ENCODE measurements at places on chromosomes 11 and 22.
A peak's percentile ranks its signal among the peaks of the same experiment; 100 is the strongest.

- no peak for DNase-seq
Measured at GRCh38 chr11:21949763-21950413, 243.0 kb upstream of the ANO5 start.

GRCh38 chr11:126502159-126502558 is 146.7 kb downstream of the ST3GAL4 start:
- DNase-seq, result no peak

DNA sequence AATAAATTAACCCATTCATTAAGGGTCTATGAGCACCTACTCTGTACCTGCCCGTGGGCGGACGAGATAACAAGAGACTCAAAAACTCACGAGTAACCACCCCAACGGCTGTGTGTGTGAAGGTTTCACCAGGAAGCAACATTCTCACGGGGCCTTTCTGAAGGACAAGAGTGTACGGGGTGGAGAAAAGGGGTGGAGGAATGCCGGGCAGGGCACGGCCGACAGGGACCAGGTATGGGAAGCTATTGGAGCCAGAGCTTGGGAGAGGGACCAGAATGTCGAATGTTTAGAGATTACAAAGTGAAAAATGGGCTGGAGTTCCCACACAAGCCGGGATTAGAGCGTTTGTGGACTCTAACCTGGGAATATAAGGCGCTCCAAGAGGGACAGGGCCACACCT is 1.6 kb downstream of the KMT5B start:
- DNase-seq, result no peak

DNA sequence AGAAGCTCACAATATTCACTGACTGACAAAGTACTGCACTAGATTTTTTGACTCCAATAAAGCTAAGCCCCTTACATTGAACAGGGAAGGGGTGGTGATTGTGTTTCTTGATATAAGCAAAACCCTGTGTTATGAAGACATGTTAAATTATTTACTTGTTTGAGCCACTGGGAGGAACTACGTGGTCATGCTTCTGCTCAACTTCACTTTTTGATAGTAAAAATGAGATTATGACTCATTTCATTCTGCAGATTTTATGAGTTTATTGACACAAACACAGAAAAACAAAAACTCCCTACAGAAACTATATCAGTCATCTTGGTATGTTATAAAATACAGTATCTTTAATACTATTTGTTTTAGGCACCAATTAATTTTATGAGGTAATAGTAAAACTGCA is 124.7 kb downstream of the CADM1 start:
- DNase-seq, result no peak

- peak; percentile 69 for DNase-seq
Measured at GRCh38 chr11:66543263-66544107, 2.4 kb downstream of the ZDHHC24 start.

DNA sequence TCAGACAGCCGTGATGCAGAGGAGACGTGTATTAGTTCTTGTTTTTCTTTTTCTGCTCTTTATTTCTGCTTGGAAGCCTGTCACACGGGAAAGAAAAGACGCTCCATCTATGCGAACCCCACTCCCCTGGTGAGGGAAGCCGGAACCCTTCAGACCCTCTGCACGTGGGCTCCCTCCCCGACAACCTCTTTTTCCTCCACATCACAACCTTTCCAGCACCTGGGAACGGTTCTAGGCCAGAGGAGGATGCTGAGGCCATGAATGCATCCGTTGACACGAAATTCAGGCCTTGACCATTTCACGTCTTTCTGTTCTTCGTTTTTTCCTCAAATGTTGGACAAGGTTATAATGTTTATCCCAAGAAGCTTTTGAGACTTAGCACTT is 85.3 kb upstream of the WNT7B start:
- no peak for DNase-seq

GRCh38 chr11:63802637-63803414 is 10.4 kb upstream of the SPINDOC start:
- no peak for DNase-seq
